ENCODE measurements at places on chromosomes 11 and 22.

DNA sequence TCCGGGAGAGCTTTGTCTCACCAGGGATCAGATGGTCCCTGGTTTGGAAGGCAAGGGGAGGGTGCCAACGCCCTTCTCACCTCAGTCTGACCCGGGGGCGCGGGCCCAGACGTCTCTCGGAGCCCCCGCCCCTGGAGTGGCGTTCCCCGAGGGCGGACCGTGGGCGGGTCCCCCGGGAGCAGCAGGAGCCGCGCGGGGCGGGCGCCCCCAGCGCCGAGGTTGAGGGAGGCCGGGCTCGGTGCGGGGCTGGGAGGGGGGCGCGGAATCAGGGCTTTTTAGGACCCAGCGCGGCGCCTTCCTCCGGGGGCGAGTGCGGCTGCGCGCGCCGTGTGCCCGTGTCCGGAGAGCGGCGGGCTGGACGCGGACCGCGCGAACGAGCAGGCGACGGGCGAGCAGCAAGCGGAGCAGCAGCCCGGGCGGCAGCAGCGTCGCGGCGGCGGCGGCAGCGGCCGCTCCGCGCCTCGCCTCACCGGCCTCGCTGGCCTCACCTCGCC is at the start of gene KCNC1:
Gene KCNC1, plus strand, starts transcription at position 364 of the 494 bp plus-strand sequence. CDS start 1,222 bp downstream, outside the sequence.
- ATAC-seq, result peak; percentile 83

GRCh38 chr11:92222701-92223100 is 1.9 kb upstream of the FAT3 start:
- ATAC-seq, result no peak

- no peak for ATAC-seq
Measured at GRCh38 chr11:15745266-15745665, 611.1 kb downstream of the SOX6 start.

DNA sequence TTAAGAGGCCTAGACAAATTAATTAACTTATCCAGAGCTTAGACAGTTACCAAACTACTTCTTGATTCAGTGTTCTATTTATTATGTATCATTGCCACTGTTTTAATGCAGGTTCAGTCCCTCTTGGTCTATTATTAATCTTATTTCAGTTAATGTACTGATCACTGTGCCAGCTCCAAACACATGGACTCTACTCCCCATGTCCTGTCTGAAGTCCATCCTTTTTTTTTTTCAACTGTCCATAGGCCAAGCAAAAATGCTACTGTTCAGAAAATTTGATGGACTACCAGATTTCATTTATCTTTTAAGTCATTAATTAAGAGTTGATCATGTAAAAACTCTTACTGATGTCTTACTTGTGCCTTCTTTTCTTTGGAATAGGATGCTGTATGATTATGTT is 11.9 kb downstream of the POLD3 start:
- no peak for ATAC-seq

GRCh38 chr11:62842171-62842741 is 2.9 kb upstream of the WDR74 start:
- no peak for ATAC-seq

Measured in motor neuron (in vitro differentiated cells).